Activated naive CD8-positive, alpha-beta T cell treated with anti-CD3 and anti-CD28 coated beads, Interleukin-2, amount 10 ng/mL, durations not matched to agents 7 days and 5 days (primary cell): ENCODE measurements at places on chromosomes 6 and 20. TPM values are rescaled to one million over a fixed set of nuclear protein-coding genes. Genes with fewer than 3 reads are reported as not detected.
A peak's percentile ranks its signal among the peaks of the same experiment; 100 is the strongest.

The CAP2 gene
- total RNA-seq, result not detected

The PSORS1C1 gene
- not detected for total RNA-seq

The ATAT1 gene
- total RNA-seq, result 13.5 TPM

The PLN gene
- total RNA-seq, result not detected

The ECT2L gene
- total RNA-seq, result not detected

The PHACTR3 gene
- not detected for total RNA-seq

DNA sequence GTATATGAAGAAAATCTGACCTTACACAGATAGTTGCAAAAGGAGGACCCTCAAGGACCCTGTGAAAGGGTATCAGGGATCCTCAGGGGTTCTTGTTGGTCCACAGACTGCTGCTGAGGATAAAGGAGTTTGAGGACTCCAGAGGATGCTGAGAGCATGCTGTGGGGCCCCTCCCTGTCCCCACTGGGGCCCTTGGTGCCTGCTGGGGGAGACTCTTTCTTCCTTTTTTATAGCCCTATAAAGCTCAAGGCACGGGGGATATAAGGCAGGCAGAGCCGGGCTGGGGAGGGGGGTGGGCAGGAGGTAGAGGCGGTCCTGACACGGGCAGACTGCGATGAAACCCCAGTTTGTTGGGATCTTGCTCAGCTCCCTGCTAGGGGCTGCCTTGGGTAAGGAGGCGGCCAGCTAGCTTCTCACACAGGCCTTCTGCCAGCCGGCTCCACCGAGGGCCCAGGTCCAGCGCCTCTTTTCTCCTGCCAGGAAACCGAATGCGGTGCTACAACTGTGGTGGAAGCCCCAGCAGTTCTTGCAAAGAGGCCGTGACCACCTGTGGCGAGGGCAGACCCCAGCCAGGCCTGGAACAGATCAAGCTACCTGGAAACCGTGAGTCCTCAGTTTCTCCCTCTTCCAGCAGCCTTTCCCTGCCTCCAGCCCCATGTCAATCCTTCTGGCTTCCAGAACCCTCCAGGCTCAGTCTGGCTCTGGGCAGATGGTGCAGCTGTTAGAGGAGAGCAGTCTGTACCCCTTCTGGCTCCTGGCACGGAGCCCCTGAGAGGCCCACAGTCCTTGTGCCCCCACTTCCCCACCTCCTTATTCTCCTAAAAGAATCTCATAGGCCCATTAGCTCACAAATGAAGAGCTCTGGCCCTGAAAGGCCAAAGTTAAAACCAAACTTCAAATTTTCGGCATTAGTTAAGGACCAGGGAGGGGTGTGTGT lies at the start of gene LY6G6D:
TSS of gene LY6G6D (plus strand) at position 327 of the 937 bp plus-strand sequence. CDS start at position 335, 8 bp downstream.
- no peak within 1 kb of the TSS for H3K27ac ChIP-seq
- no peaks in the 10 kb centered on the region for H3K36me3 ChIP-seq
- peaks cover 20% of the 10 kb centered on the region for H3K27me3 ChIP-seq
- DNase-seq, result no peak

- H3K27me3 ChIP-seq, result peaks cover 1% of the 10 kb centered on the region
- peaks cover 13% of the 10 kb centered on the region for H3K4me1 ChIP-seq
- H3K36me3 ChIP-seq, result no peaks in the 10 kb centered on the region
- DNase-seq, result peak; percentile 52
- H3K4me3 ChIP-seq, result peak overlapping the region; percentile 89
Observed at GRCh38 chr6:42727087-42727611, 4.8 kb upstream of the PRPH2 start.

- no peaks in the 10 kb centered on the region for H3K27me3 ChIP-seq
- no peaks in the 10 kb centered on the region for H3K4me1 ChIP-seq
- no peaks in the 10 kb centered on the region for H3K36me3 ChIP-seq
- no peak for DNase-seq
- H3K27ac ChIP-seq, result no peak overlapping the region
Observed at GRCh38 chr20:52731093-52731492, 241.1 kb upstream of the TSHZ2 start.

DNA sequence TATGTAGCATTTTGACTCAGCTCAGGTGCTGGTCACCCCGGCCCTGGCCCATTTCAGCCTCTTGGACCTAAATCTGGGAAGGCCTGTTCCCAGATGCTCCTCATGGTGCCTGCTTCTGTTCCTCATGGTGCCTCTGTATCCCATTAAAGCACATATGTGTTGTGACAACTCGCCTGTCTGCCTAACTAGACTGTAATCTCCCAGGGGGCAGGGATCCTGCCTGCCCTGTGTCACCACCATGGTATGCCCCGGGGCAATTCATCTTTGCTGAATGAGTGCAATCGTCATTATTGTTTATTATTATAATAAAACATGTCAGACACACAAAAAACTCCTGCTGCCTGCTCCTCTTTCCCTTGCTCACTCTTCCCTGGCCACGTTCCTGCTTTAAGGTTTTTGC lies 62.0 kb downstream of the ZFP64 start:
- H3K4me3 ChIP-seq, result no peak overlapping the region
- H3K4me1 ChIP-seq, result peaks cover 2% of the 10 kb centered on the region
- no peaks in the 10 kb centered on the region for H3K27me3 ChIP-seq
- no peaks in the 10 kb centered on the region for H3K36me3 ChIP-seq

- no peak overlapping the region for H3K27ac ChIP-seq
- no peaks in the 10 kb centered on the region for H3K27me3 ChIP-seq
- H3K4me3 ChIP-seq, result no peak overlapping the region
Observed at GRCh38 chr6:140846503-140847261, 1286.0 kb upstream of the GJE1 start.

- H3K27ac ChIP-seq, result no peak overlapping the region
- no peak for DNase-seq
- peaks cover 5% of the 10 kb centered on the region for H3K36me3 ChIP-seq
- H3K4me3 ChIP-seq, result no peak overlapping the region
- H3K4me1 ChIP-seq, result peaks cover 25% of the 10 kb centered on the region
- H3K27me3 ChIP-seq, result no peaks in the 10 kb centered on the region
Observed at GRCh38 chr6:4928426-4928825, 75.4 kb downstream of the RPP40 start.

DNA sequence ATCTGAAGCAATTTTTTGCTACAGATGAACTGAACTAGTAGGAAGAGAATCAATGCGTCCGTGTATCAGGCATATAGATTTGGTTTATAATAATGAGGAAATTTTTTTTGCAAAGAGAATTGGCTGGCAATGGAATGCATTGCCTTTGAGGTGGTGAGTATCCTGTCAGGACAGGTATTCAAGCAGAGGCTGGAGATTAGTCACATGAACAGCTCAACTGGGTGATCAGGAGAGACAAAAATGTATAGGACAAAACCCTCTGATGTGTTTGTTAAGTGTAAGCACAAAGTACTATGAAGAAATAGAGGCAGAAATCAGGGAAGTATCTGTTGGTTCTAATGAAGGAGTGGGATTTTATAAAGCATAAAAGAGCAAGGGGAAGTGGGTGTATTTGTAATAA lies 80.5 kb downstream of the ISM1 start:
- peaks cover 2% of the 10 kb centered on the region for H3K4me1 ChIP-seq
- DNase-seq, result no peak
- no peak overlapping the region for H3K27ac ChIP-seq
- no peaks in the 10 kb centered on the region for H3K36me3 ChIP-seq

GRCh38 chr20:37236462-37236861 lies 25.2 kb downstream of the GHRH start:
- H3K27me3 ChIP-seq, result no peaks in the 10 kb centered on the region
- no peaks in the 10 kb centered on the region for H3K4me1 ChIP-seq
- H3K27ac ChIP-seq, result no peak overlapping the region
- no peak overlapping the region for H3K4me3 ChIP-seq
- peaks cover 20% of the 10 kb centered on the region for H3K36me3 ChIP-seq
- DNase-seq, result no peak

GRCh38 chr6:43054206-43054943 lies 724 bp upstream of the CUL7 start:
- peak overlapping the region; percentile 99 for H3K27ac ChIP-seq
- peaks cover 40% of the 10 kb centered on the region for H3K4me1 ChIP-seq
- peaks cover 12% of the 10 kb centered on the region for H3K36me3 ChIP-seq
- H3K27me3 ChIP-seq, result no peaks in the 10 kb centered on the region
- peak overlapping the region; percentile 99 for H3K4me3 ChIP-seq

- no peak overlapping the region for H3K27ac ChIP-seq
- H3K4me3 ChIP-seq, result no peak overlapping the region
- H3K27me3 ChIP-seq, result no peaks in the 10 kb centered on the region
- H3K4me1 ChIP-seq, result peaks cover 24% of the 10 kb centered on the region
Observed at GRCh38 chr6:110690106-110690654, 125.1 kb downstream of the CDK19 start.

DNA sequence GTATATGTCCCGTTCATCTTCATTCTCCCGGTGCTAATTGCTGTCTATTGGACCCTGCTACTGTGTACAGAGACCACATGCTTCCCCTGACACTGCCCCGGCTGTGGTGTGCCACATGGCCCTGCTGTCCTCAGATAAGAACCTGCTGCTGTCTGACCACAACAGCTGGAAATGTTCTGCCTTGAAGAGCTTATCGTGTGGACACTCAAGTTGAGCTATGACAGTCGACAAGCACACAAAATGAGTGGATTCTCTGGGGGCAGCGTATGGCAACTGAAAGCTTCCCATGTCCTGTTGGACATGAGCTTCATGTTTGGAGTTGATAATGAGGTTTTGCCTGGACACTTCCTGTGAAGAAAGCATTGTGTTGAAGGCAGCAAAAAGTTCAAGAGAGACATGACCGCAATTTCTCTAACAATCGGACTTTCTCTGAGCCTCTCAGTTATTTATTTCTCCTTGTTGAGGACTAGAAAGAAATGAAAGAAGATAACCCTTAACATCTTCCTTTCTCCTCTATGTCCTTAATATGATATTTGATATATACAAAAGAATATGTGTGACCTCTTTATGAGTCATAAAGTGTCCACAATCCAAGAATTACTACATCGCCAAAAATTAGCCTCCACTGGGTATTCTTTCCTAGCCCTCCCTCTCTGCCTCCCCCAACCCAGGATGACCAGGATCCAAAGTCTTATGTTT lies 187.1 kb upstream of the TCF21 start:
- DNase-seq, result no peak
- H3K4me1 ChIP-seq, result no peaks in the 10 kb centered on the region
- no peaks in the 10 kb centered on the region for H3K36me3 ChIP-seq

DNA sequence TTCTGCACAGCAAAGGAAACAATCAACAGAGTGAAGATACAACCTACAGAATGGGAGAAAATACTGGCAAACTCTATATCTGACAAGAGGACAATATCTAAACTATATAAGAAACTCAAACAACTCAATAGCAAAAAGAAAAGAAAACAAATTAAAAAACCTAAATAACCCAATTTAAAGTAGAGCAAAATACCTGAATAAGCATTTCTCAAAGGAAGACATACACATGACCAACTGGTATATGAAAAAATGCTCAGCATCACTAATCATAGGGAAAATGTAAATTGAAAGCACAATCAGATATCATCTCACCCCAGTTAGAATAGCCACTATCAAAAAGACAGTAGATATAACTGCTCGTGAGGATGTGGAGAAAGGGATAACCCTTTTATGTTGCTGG lies 87.8 kb upstream of the FOXA2 start:
- DNase-seq, result no peak
- no peaks in the 10 kb centered on the region for H3K36me3 ChIP-seq
- no peaks in the 10 kb centered on the region for H3K27me3 ChIP-seq
- no peak overlapping the region for H3K27ac ChIP-seq
- H3K4me3 ChIP-seq, result no peak overlapping the region

DNA sequence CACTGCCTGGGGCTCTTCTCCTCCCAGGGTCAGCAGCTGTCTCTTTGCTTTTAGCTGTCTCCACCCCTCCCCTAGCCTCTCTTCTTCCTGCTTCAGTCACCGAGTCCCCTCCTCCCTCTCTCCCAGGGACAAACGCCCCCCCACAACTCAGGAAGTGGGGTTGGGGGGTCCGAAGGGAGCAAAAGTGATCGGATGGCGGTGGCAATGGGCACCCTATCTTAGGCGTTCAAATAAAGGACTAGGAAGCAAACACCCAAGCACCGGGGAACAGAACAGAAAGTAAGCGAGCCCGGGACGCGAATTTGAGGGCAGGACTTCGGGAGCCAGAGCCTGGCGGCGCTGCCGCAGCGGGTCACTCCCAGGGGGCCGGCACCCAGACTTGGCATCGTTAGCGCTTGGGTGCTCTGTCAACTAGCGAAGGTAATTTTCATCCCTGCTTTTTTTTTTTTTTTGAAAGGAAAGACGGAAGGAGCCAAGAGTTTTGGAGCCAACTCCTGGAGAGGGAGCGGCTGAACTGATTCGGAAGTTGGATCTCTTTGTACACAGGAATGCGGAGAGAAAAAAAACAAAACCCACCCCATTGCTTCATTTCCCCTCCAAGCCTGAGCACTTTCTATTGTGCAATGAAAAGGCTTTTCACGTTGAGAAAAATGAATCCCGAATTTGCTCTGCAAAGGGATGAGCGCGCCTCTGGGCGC lies 815 bp upstream of the ITPR3 start:
- H3K27ac ChIP-seq, result peak overlapping the region; percentile 92
- peaks cover 9% of the 10 kb centered on the region for H3K36me3 ChIP-seq
- peaks cover 49% of the 10 kb centered on the region for H3K4me1 ChIP-seq
- peak overlapping the region; percentile 97 for H3K4me3 ChIP-seq
- peaks cover 3% of the 10 kb centered on the region for H3K27me3 ChIP-seq

DNA sequence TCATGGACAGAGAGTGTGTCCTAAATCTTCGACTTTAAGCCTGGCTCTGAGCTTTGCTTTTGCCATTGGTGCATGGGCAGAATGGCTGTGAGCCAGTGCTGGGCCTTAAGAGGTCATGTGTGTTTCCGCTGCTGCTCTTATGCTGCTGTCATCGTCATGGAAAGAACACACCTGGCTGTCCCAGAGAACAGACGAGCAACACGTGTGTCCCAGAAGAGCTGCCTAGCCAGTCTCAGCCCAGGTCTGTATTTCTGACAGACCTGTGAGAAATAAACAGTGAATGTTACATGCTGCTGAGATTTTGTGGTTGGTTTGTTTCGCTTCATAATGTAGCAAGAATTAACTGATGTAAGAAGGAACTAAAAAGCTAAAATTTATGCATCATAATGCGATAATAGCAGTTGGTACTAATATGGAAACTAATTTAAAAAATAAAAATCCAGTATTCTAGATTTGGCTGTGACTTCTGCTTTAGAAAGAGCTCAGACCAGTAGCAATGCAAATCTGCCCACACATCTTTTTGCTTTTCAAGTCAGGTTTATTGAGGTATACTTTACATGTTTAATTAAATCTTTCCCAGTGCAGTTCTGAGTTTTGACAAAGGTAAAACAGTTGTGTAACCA lies 11.5 kb upstream of the SCP2D1 start:
- H3K27me3 ChIP-seq, result no peaks in the 10 kb centered on the region
- H3K27ac ChIP-seq, result no peak overlapping the region
- H3K36me3 ChIP-seq, result no peaks in the 10 kb centered on the region
- peaks cover 2% of the 10 kb centered on the region for H3K4me1 ChIP-seq
- DNase-seq, result no peak
- H3K4me3 ChIP-seq, result no peak overlapping the region

DNA sequence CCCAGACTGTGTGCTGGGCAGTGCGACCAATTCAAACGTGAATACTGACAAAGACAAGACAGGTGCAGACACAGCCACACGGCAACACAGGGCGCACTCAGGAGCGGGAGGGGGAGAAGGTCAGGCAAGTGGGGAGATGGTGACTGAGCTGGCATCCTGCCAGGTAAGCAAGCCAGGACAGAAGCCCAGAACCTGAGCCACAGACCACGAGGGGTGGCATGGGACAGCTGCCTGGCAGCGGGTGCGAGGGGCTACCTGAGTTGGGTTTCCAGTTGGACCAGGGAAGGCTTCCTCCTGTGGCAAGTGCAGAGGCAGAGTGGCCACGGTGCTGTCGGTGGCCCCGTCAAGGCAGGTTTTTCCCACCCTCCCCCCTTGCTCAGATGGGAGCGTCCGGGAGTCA lies 215.2 kb upstream of the ARID1B start:
- no peaks in the 10 kb centered on the region for H3K36me3 ChIP-seq
- DNase-seq, result no peak
- peaks cover 2% of the 10 kb centered on the region for H3K27me3 ChIP-seq
- peaks cover 3% of the 10 kb centered on the region for H3K4me1 ChIP-seq
